ENCODE measurements at places on chromosomes 1 and 21.

DNA sequence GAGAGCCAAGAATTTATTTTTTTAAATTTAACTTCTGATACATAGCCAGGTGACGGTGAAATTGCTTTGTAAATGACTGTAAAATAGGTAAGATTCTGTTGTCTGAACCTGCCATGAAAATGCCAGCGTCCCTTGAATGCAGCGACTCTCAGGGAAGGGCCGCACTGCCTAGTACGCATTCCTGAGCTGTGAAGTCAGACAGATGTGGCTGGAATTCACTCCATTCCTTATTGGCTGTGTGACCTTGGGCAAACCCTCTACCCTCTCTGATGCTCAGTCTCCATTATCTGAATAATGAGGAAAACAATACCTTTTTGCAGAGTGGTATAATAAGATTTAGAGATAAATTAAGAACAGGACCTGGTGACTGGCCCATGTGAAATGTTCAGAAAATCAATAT, 167.1 kb upstream of the DAB1 start:
- DNase-seq, result no peak

GRCh38 chr1:3420218-3420951, 34.1 kb upstream of the ARHGEF16 start:
- no peak for DNase-seq

DNA sequence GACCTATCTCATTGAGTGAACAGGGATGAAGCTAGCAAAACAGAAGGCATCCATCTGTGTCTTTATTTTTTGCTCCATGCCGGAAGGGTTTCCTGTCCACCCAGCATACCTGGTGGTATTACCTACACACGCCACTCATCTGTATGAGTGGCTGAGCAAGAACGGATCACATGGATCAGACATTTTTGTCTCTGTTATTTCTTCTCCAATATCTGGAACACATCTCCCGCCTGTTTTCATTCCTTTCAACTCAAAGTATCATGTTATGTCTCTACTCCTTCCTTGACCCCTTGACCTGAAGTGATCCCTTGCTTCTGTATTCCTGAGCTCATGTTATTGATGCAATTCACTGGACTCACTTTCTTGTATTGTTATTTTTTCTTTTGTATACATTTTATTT, 24.7 kb downstream of the ADAMTS1 start:
- DNase-seq, result no peak

- DNase-seq, result no peak
These were observed 141.9 kb downstream of the CLEC20A start for GRCh38 chr1:178354816-178355215.

All from eye (tissue), 1 donor.